ENCODE measurements at places on chromosomes 2 and 18. TPM values are rescaled to one million over a fixed set of nuclear protein-coding genes. Genes with fewer than 3 reads are reported as not detected.

- no peak for DNase-seq
These were observed 29.8 kb downstream of the NFATC1 start for GRCh38 chr18:79425569-79425886.

- no peak for DNase-seq
These were observed 7.1 kb upstream of the KCMF1 start for GRCh38 chr2:84963692-84964405.

- DNase-seq, result no peak
These were observed 566 bp upstream of the CMPK2 start for GRCh38 chr2:6866275-6866671.

VWC2L gene
- polyA plus RNA-seq, result 0.06 TPM
